SW480 (cell line): ENCODE measurements at places on chromosomes 3 and 15.

GRCh38 chr3:159910991-159911663 is 77.5 kb upstream of the IL12A start:
- no peak for DNase-seq

DNA sequence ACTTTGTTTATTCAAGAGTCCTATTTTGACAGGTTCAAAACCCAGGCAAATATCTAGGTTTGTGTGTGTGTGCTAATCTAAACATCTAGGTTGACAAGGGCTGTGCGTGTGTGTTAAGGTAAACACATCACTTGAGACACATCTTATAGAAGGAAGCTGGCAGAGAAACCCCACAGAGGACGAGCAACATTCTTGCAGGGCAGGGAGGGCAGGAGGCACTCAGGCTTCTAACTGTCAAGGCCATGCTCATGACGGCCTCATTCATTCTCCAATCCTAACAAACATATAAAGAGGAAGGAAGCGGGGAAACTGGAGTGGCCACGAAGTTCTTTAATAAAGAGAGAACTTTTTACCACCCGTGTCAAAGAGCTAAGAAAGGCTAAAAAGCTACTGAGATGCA is 43.4 kb downstream of the SLCO2A1 start:
- no peak for DNase-seq

DNA sequence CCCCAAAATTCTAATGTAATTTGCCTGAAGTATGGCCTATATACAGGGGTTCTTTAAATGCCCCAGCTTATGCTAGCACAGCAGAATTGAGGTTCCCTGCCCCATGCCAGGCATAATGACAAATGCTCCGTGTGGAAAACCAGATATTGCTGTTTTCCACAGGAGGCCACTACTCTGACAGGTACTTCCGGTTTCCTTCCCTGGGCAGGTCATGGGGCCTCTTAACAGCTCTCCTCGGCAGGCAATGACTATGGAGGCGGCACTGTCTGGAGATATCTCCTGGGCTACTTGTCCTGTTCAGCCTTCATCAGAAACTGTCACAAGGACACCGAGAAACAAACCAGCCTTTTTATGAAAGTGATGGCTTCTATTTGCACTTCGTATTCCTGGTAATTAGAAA is 54.8 kb downstream of the SLC7A14 start:
- DNase-seq, result no peak

- DNase-seq, result no peak
Observed at GRCh38 chr3:162103808-162104207, 607.2 kb downstream of the OTOL1 start.

- no peak for DNase-seq
Observed at GRCh38 chr3:60344340-60344739, 906.9 kb downstream of the FHIT start.

GRCh38 chr3:127052121-127052561 is 69.2 kb downstream of the PLXNA1 start:
- no peak for DNase-seq

GRCh38 chr3:165642761-165643420 is 194.3 kb downstream of the BCHE start:
- DNase-seq, result peak; percentile 4

DNA sequence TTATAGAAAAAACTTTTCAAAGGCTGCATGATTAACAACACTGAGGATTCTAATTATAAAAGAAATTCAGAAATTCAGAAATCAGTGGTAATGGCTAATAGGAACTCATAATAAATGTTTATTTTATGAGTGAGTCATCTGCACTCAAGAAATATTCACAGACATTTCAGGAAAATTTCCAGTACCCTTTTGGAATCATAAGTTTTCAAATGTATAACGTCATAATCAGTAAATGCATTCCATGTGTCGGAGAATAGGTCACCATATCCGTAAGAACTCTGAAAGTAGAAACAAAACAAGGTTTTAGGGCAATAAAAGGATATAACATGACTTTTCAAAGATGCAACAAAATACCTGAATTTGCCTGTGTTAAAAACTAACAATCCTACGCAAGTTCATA is 24.7 kb downstream of the EOGT start:
- DNase-seq, result no peak

DNA sequence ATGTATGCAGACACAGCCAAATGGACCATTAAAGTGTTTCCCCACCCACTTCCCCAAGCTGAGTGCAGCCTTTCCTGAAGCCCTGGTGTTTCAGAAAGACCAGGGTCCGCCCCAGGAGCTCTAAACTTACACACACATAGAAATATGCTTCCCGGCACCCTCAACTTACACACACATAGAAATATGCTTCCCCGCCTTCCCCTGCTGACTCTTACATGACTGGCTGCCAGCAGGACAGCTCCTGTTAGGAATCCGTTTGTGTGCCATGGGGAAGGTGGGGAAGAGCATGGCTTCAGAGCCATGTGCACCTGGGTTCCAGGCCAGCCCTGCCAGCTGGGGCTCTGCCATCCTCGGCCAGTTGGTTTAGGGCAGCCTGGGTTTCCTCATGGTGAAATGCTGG is 3.6 kb downstream of the CLEC3B start:
- no peak for DNase-seq

DNA sequence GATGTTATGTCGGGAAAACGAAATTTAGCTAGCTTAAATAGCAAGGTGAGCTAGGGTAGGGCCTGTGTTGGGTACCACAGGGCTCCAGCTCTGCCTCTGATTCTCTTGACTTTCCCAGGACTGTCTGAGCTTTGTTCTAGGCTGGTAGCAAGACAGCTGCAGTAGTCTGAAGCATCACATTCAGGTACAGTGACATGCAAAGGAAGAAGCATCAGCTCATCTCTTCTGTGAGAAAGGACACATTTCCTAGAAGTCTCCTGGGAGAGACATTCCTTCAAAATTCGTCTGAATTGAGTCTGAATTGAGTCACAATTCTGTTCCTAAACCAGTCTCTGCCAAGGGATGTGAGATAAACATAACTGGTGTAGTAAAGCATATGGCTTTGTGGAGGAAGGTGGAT is 8.5 kb upstream of the UBXN7 start:
- no peak for DNase-seq
